Lung (tissue), 17 donors: ENCODE measurements at places on chromosomes 12 and 14. TPM values are rescaled to one million over a fixed set of nuclear protein-coding genes. Genes with fewer than 3 reads are reported as not detected.

ACSM4 gene
- not detected for total RNA-seq

BATF gene
- 8.2 TPM for total RNA-seq

CLEC12A gene
- 15.0 TPM for total RNA-seq

EEA1 gene
- total RNA-seq, result 27.9 TPM

TOMM20L gene
- not detected for total RNA-seq

- no peak for DNase-seq
Measured at GRCh38 chr12:43480591-43480990, 71.4 kb downstream of the ADAMTS20 start.

DNA sequence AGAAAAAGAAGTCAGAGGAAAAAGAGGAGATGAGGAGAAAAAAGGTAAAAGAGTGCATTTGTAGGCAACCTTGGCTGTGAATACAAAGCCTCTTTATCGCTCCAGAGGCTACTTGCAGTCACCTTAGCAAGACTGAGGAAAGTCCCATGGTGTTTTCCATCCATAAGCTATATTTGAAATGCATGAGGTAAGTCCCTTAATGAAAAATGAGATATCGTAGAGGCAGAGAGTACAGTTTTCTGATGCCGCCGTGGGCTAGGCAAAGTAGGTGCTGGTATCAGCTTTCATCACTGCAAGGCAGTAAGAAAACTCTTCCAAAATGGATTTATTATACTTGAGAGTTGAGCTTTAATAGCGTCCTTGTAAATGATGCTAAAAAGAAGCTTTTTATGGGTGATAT lies 186.8 kb downstream of the ASCL1 start:
- DNase-seq, result no peak

DNA sequence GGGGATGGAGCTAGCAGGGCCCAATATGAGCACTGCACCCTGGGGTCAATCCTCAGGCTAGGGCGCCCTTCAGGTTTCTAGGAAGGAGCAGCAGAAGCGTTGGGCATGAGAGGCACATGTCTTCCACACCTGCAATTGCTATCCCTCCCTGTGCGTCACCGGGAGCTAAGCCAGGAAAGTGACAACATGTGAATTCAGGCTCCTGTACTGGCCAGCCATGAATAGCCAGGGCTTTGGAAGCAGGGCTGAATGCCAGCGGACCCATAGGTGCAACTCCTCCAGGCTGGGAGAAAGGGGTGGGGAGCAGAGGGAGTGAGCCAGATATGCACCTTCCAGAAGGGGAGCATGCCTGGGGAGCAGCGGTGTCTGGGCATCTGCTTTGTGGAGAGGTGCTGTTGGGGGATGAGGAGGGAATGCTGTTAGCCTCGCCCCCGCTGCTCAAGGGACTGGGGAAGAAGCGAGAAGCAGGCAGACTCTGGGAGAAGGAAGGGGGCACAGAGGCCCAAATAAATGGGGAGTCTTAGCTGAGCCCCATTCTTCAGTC lies 6.1 kb downstream of the HOXC5 start:
- DNase-seq, result no peak

- no peak for DNase-seq
Measured at GRCh38 chr14:76756371-76756750, 4.9 kb upstream of the VASH1 start.

DNA sequence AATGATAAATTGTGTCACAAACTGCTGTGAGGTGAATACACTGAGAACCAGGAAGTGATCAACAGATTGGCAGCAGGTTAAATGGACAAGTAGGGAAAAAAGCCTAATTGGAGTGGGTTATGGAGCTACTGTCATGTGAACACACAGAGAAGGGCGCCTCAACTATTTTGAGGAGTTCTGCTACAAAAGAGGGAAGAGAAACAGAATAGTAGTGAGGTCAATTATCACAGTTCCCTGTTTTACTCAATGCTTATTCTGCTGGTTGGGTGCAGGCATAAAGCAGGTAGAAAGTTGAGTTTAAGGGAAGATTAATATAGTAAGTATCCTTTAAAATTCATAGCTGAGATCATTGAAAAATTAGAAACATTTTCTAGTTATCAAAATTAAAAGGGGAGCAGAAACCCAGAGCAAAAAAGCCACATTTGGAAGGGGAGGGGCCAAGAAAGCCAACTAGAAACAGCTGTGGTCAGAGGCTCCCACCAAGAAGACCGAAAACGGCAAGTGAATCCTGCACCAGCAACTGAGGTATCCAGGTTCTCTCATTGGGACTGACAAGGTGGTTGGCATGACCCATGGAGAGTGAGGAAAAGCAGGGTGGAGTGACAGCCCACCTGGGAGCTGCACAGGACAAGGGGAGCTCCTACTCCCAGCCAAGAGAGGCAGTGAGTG lies 105.7 kb downstream of the ZC3H14 start:
- no peak for DNase-seq

- no peak for DNase-seq
Measured at GRCh38 chr12:39993268-39993667, 112.6 kb downstream of the SLC2A13 start.

GRCh38 chr12:87304406-87304805 lies 724.8 kb downstream of the C12orf50 start:
- no peak for DNase-seq

GRCh38 chr14:76993752-76994151 lies 34.8 kb downstream of the IRF2BPL start:
- no peak for DNase-seq

DNA sequence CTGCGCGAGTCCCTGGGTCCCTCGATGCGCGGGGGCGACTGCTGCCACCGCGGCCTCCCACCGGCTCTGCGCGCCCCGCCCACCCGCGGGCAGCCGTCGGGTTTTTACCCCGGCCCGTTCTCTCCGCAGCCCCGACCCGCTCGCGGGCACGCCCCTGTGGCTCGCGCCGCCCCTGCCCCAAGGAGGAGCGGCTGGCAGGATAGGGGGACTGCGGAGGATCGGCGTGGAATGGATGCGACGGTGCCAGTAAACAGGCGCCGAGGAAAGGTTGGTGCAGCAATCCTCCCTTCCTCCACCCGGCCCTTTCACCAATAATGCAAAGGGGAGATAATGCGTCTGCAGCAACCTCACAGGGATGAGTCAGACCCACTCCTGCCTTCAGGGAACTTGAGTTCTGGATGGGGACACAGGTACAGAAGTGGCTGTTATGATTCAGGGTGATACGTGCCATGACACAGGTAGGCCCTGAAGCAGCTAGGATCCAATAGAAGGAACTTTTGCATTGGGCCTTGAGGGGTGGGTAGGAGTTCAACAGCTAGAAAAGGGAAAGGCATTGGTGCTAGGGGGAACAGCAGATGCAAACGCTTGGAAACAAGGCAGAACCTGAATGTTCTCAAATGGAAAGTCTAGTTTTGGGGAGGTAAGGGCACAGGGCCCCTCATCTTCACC lies 554 bp upstream of the DEGS2 start:
- no peak for DNase-seq

DNA sequence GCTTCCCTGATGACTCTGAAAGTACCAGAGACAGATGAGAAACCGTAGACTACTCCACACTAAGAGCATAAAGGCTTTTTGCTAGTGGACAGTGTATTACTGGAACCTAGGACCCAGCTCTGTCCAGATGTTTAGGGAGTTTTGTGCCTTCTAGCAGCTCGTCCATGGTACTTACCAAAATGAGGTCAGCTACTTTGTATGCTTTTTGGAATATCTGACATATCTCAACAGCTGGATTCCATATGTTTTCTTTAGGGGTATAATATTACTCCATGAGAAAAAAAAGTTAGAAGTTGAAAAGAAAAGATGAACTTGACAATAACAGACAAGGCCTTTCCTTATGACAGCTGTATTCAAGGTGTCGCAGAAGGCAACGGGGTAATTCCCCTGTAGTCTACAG lies 32.1 kb upstream of the FRMD6 start:
- DNase-seq, result no peak
